Stimulated activated CD8-positive, alpha-beta memory T cell treated with anti-CD3 and anti-CD28 coated beads, Interleukin-4, amount 100 ng/mL, for 1 hour (primary cell): ENCODE measurements at places on chromosomes 12 and 14.

DNA sequence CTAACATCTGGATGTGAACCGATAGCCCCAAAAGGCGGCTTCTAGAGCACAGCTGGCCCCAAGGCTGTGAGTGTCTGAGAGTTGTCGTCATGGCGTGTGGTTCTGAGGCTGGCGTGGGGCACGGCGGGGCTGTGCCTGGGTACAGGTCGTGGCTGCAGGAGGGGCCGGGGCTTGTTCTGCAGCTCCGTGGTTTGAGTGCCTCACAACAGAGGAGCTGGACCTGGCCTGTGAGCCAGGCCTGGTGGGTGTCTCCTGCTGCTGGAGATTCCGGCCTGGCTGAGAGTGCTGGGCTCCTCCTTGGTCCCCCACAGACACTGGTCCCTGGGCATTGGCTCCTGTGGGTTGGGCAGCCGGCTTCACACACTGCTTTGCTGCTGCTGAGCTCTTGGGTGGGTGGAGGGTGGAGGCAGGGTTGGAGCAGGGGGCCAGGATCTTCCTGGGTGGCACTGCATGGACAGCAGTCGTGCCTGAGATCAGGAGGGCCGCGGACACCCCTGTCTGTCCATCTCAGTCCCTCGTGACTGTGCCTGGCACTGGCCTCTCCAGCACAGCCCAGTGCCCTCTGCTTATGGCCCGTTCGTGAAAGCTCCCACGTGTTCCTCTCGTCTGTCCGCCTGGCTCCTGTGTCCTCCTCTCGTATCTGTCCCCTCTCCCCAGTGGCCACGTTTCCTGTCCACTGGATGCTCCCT lies 31.8 kb upstream of the TEX22 start:
- no peak for DNase-seq

- DNase-seq = no peak
Measured at GRCh38 chr12:120895532-120895931, 8.6 kb downstream of the SPPL3 start.

GRCh38 chr14:101223127-101223526 lies 319.6 kb upstream of the RTL1 start:
- no peak for DNase-seq

DNA sequence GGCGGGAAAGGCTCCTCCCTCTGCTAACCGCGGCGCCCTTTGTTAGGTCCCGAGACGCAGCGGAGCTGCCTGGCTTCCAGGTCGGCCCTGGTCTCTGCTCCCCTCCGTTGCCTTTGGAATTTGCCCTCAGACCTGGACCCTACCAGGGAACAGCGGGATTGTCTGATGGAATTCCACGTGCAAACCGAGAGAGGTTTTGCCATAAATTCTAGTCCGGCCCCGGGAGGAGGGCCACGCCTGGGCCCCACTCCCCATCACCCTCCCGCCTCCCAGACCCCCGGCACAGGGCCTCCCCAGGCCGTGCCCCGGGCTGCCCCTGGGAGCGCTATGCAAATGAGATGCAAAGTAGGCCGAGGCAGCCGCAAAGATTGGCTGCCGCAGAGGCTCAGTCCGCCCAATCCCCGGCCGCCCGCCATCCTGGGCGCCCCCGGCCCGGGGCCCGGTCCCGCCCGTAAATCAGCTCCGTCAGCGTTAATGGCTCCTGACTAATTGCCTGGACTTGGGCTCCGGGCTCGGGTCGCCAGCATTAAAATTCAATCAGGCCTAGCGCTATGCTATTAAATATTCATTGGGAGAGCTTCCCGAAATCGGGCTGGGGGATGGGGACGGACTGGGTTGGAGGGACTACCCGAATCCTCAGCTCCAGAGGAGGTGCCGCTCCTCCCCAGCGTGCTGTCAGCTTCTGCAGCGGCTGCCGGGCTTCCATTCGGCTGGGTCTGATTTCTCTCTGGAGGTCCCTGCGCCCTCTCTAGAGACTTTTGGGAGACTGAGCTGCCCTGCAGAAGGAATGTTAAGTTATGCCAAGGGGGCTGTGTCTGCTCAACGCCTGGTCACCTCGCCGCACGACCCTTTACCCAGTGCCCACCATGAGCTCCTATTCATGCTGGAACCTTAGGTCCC lies 15.7 kb upstream of the FIGNL2 start:
- no peak for DNase-seq
